ENCODE measurements at places on chromosomes 2 and 18.

- no peak overlapping the region for H3K4me3 ChIP-seq
- peaks cover 13% of the 10 kb centered on the region for H3K4me1 ChIP-seq
- no peaks in the 10 kb centered on the region for H3K36me3 ChIP-seq
- no peak overlapping the region for H3K27ac ChIP-seq
- DNase-seq = no peak
These were observed 78.9 kb upstream of the B3GNT2 start for GRCh38 chr2:62116983-62117382.

DNA sequence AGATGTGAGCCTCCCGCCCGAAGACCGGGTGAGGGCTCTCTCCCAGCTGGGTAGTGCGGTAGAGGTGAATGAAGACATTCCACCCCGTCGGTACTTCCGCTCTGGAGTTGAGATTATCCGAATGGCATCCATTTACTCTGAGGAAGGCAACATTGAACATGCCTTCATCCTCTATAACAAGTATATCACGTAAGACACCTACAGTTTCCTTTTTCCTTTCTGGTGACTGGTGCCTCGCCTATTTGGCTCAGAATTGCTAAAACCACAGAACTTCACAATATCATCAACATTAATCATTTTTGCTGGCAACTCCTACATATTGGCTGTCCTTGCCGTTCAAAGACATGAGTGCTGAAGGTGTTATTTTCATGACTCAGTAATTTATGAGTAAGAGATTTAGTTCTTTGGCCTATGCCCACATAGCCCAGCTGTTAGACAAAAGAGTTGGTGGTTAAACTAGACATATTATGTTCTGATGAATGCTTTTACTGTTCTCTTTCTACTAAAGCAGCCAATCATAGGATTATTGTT lies 2.2 kb downstream of the STAMBP start:
- H3K4me1 ChIP-seq = peaks cover 43% of the 10 kb centered on the region
- peaks cover 4% of the 10 kb centered on the region for H3K27me3 ChIP-seq
- H3K27ac ChIP-seq = peak overlapping the region; percentile 79
- H3K36me3 ChIP-seq = peaks cover 20% of the 10 kb centered on the region
- DNase-seq = peak; percentile 91

- H3K4me1 ChIP-seq = peaks cover 36% of the 10 kb centered on the region
- no peak for DNase-seq
- peaks cover 3% of the 10 kb centered on the region for H3K27me3 ChIP-seq
These were observed 44.1 kb downstream of the ANKRD44 start for GRCh38 chr2:197266477-197266876.

DNA sequence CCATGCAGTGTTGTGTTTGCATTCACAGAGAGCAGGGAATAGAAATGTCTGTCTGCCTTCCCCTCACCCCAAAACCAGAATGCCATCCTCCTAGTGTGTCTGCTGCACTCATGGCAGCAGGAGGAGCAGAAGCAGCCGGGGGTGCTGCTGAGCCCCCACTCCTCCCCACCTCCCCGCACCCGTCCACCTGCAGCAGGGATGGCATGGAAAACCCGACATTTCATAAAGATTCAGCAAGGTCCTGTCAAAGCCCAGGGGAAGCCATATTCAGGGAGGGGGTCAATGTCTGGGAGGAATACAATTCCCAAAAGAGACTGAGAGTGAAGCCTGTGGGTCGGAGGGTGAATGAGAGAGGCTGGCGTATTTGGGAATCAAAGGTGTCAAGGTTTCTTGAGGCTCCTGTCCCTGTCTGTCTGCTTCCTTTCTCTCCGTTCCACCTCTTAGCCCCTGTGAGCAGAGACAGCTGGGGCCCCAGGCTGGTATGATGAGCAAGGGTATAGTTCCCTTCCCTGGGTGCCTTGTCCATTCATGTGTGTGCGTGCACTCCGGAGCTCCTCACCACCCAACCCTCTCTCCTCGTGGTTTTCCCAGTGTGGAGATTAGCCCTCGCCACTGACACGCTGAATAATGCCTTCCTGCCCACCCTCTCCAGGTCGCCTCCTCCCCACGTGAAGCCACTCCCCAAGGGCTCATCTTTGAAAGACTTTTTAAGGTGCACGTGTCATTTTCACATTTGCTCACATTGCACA lies 133.5 kb upstream of the ZNF236 start:
- no peaks in the 10 kb centered on the region for H3K36me3 ChIP-seq
- no peak for DNase-seq
- H3K27me3 ChIP-seq = peaks cover 42% of the 10 kb centered on the region

DNA sequence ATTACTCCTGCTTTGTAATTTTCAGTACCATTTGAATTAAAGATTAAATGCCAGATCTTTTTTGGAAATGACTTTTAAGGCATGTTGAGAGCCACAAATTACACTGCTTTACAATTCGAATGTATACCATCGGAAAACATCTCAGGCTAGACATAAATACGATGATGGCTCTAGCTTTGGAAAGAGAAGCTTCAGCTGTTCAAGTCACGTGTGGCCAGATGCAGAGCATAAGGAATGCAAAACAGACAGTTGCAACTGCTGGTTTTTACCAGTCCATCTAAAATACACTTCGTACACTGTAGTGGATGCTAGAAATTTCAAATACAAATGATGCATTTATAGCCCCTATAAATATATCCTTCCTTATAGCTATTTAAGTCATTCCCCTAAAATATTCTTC lies 8.0 kb downstream of the ZNF516 start:
- H3K27me3 ChIP-seq = peaks cover 1% of the 10 kb centered on the region
- H3K4me3 ChIP-seq = peak overlapping the region; percentile 69
- H3K4me1 ChIP-seq = peaks cover 60% of the 10 kb centered on the region
- H3K27ac ChIP-seq = peak overlapping the region; percentile 68
- H3K36me3 ChIP-seq = peaks cover 18% of the 10 kb centered on the region

DNA sequence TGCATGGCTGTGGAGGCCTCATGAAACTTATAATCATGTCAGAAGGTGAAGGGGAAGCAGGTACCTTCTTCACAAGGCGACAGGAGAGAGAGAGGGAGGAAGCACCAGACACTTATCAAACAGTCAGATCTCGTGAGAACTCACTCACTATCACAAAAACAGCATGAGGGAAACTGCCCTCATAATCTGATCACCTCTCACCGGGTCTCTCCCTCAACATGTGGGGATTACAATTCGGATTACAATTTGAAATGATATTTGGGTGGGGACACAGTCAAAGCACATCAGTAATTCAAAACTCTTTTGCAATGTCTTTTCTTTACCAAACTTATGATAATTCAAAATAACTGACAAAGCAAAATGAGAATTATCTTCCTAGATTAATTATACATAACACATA lies 8.5 kb upstream of the CCDC68 start:
- no peak for DNase-seq
- H3K27ac ChIP-seq = peak overlapping the region; percentile 64
- H3K27me3 ChIP-seq = peaks cover 2% of the 10 kb centered on the region
- 0 out of 2 replicates have a peak overlapping the region, but pooled peaks have one; percentile 30 for H3K4me3 ChIP-seq
- H3K4me1 ChIP-seq = peaks cover 22% of the 10 kb centered on the region

GRCh38 chr2:3197308-3197707 lies 180.3 kb downstream of the EIPR1 start:
- H3K27ac ChIP-seq = no peak overlapping the region
- H3K4me1 ChIP-seq = no peaks in the 10 kb centered on the region
- peaks cover 4% of the 10 kb centered on the region for H3K36me3 ChIP-seq
- H3K4me3 ChIP-seq = no peak overlapping the region
- DNase-seq = no peak

- H3K4me3 ChIP-seq = no peak overlapping the region
- H3K27ac ChIP-seq = no peak overlapping the region
- peaks cover 14% of the 10 kb centered on the region for H3K4me1 ChIP-seq
- peaks cover 4% of the 10 kb centered on the region for H3K36me3 ChIP-seq
- no peak for DNase-seq
- H3K27me3 ChIP-seq = peaks cover 2% of the 10 kb centered on the region
These were observed 53.7 kb upstream of the TWSG1 start for GRCh38 chr18:9280849-9281248.

DNA sequence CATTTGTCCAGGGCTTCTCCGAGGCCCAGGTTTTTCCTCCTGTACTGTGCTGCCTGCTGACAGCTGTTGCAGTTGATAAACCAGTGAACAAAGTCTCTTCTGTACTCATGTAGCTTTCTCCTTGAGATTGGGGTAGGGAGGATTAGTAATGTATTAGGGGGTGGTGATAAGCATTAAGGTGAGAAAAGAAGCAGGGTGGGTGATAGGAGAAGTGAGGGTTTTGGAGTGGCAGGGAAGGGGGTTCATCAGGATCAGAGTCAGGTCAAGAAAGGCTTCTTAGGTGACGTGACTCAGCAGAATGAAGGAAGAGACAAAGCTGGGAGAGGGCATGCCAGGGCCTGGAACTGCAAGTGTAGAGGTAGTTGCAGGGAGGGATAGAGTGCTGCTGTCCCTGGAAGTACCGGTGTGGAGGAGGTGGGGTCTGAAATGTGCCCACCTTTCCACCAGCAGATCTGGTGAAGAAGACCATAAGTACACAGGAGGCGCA lies 48.7 kb downstream of the PKP4 start:
- H3K4me3 ChIP-seq = no peak overlapping the region
- no peaks in the 10 kb centered on the region for H3K27me3 ChIP-seq
- H3K36me3 ChIP-seq = peaks cover 18% of the 10 kb centered on the region
- H3K27ac ChIP-seq = peak overlapping the region; percentile 2

- H3K36me3 ChIP-seq = no peaks in the 10 kb centered on the region
- DNase-seq = no peak
- H3K27ac ChIP-seq = no peak overlapping the region
- no peaks in the 10 kb centered on the region for H3K4me1 ChIP-seq
- H3K4me3 ChIP-seq = no peak overlapping the region
These were observed 133.4 kb upstream of the CXCR4 start for GRCh38 chr2:136251197-136251884.

DNA sequence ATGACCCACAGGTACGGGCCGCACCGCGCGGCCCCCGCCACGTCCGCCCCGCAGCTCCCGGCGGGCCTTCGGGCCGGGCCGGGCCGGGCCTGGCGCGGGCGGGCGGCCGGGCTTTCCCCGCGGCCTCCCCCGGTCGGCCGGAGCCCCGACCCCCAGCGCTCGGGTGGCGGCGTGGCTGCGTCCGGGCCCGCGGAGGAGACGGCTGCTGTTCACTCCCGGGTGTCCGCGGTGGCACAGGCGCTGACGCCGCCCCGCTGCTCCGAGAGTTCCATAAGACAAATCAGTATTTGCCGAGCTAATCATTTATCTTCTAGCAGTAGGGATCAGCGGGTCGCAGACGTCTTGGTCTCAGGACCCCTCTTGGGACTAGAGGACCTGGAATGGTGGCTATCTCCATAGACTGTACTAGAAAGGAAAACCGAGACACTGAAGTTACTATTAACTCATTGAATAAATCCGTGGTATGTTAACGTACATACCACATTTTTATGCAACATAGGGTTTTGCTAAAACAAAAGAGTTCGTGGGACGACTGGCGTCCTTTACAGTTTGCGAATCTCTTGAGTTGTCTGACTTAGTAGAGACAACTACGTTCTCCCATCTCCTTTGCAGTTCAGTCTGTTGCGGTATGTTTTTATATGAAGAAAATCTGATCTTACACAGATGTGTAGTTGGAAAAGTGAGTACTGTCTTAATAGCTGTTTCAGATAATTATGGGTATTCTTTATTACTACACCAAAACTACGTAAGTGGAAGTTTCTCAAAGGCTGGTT lies 500 bp downstream of the LIMS1 start:
- H3K36me3 ChIP-seq = peaks cover 5% of the 10 kb centered on the region
- peak; percentile 12 for DNase-seq
- peak overlapping the region; percentile 98 for H3K4me3 ChIP-seq
- H3K4me1 ChIP-seq = peaks cover 46% of the 10 kb centered on the region
- peaks cover 3% of the 10 kb centered on the region for H3K27me3 ChIP-seq

DNA sequence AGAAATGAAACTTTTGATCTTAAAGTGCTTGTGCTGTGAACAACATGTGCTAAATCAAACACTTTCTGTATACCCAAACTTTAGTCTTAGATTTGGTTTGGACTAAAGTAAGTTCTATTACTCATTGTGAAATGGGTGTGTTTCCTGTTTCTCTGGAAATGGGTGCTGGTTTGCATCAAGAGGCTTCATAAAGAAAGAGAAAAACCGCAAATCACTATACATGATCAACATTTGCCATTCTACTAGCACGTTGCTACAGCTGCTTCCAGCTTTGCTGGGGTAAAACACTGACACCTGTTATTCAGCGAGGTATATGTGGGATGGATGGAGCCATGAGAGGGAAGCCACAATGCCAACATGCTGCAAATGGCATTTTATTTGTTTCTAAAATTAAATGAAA lies 547.0 kb upstream of the ACVR2A start:
- no peak overlapping the region for H3K4me3 ChIP-seq
- H3K4me1 ChIP-seq = no peaks in the 10 kb centered on the region
- no peaks in the 10 kb centered on the region for H3K36me3 ChIP-seq
- DNase-seq = no peak
- no peak overlapping the region for H3K27ac ChIP-seq

- H3K4me3 ChIP-seq = no peak overlapping the region
- H3K27ac ChIP-seq = no peak overlapping the region
- peaks cover 19% of the 10 kb centered on the region for H3K36me3 ChIP-seq
- peak; percentile 52 for DNase-seq
- peaks cover 4% of the 10 kb centered on the region for H3K27me3 ChIP-seq
These were observed 759 bp downstream of the PPP4R3B start for GRCh38 chr2:55616551-55617174.

DNA sequence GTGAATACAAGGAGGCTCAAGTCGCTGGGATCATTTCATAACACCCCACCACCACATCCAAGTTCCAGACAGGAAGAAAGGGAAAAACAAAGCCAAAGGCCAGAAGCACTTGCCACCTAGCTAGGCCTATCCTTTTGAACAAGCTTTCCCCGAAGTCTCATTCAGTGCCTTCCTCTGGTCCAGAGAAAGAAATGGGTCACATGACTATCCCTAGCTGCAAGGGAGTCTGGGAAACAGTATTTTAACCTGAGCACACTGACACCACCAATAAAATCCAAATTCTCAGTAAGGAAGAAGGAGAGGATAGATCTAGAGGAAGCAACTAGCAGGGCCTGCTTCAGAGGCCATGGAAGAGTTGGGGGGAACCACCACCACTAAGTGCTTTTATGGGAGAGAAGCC lies 91.2 kb downstream of the POLR1A start:
- H3K36me3 ChIP-seq = peaks cover 17% of the 10 kb centered on the region
- H3K27ac ChIP-seq = no peak overlapping the region
- H3K4me1 ChIP-seq = no peaks in the 10 kb centered on the region
- no peak for DNase-seq

DNA sequence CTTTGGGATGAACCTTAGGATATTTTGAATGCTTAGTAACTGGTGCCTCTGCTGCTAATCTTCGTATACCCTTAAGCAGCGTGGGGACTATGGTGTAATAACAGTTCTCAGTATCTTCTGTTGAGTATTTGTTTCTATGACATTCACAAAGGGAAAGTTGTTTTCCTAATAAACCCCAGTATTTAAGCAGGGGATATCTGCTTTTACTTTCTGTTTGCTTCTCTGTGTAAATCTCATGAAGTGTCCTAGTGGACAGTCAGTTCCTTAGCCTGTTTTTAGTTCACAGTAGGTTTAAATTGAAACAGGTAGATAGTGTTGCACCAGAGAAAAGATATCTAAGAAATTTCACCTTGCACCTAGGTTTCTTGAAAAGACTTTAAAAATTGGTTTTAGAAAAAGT lies 14.9 kb downstream of the KIAA1328 start:
- peak overlapping the region; percentile 21 for H3K4me3 ChIP-seq
- H3K27me3 ChIP-seq = no peaks in the 10 kb centered on the region
- H3K36me3 ChIP-seq = peaks cover 11% of the 10 kb centered on the region
- no peak for DNase-seq
